ENCODE measurements at places on chromosomes 2 and 18.

GRCh38 chr18:62458346-62458745, 64.5 kb upstream of the ZCCHC2 start:
- no peak for DNase-seq

- DNase-seq, result no peak
Observed at GRCh38 chr18:23992089-23992940, 22.2 kb upstream of the TTC39C start.

DNA sequence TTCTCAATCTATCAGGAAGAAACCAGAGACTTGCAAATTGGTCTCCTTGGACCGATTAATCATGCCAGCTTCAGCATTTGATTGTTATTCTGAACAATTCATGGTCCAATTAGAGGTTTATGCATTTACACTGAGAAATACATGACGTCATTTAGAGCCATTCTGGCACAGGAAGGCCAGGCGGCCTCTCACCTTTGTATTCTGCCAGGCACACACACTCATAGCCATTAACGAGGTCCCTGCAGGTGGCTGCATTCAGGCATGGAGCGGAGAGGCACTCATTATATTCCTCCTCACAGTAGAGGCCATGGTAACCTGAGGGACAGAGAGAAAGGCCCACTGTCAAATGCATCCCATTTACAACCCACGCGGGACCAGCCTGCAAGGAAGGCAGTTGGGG, 146.8 kb upstream of the PID1 start:
- DNase-seq, result no peak

- no peak for DNase-seq
Observed at GRCh38 chr2:168198476-168199207, 48.8 kb downstream of the STK39 start.

DNA sequence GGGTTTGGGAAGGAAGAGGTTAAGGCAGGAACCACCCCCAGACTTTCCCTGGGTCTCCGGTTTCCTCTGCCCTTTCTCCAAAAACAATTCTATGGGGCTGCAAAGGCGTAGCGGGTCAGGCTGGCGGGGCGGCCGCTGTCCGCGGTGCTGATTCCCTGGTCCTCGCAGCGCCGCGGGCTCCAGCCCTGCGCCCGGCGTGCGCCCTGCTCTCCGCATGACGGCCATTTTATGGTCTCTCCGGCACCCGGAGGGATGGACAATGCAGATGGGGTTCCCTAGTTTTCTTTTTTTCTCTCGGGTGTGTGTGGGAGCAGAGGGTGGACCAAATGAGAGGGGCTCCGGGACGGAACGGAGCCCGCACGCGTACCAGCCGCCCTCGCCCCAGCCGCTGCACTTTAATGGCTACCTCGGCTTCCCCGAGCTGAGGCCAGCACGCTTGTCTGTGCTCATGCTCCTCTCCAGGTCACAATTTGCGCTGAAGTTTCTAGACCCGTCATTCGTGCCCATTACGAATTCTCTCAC, 1.6 kb downstream of the ST8SIA3 start:
- peak; percentile 4 for DNase-seq

DNA sequence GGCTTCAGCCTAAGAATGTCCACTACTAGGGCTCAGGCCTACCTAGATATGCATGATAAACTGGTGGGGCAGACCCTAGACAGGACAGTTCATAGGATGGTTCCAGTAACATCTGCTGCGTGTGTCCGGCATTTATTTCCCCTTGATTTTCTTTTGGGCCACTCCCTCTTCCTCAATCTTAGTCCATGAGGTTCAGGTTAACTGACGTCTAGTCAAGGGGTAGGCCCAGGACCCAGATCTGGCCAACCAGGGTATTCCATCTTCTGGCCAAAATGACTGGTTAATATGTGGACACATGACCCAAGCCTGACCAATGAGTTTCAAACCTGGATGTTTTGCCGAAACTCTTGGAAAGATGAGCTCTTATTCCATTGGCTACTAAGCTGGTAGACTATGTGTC, 15.2 kb downstream of the TMEM247 start:
- DNase-seq, result no peak

DNA sequence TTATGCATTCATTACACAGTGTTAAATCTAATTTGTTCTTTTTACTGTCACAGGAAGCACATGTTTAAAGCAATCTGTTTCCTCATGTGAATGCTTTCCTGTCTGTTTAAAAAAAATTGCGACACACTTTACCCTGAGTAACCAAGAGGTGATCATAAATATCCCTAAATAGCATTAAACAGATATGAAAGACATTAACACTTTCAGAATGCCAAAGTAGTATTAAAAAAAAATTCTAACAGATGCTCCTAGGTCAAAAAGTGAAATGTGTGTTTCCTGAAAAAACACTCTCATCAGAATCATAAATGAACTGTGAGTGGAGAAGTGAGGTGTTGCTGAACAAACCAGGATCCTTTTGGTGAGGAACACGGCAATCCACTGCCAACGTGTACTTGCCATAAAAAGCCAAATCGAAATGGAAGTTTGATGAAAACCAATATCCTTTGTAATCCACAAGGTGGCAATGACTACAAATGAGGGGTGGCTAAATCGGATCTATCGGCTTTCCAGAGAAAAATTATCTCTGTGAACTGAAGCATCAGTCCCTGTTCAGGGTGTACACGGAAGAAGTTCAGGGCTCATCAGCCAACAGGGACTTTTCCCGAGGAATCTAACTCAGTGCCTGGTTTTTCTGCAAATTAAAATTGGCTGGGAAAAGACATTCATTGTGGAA, 248.9 kb downstream of the TCF4 start:
- peak; percentile 74 for DNase-seq

DNA sequence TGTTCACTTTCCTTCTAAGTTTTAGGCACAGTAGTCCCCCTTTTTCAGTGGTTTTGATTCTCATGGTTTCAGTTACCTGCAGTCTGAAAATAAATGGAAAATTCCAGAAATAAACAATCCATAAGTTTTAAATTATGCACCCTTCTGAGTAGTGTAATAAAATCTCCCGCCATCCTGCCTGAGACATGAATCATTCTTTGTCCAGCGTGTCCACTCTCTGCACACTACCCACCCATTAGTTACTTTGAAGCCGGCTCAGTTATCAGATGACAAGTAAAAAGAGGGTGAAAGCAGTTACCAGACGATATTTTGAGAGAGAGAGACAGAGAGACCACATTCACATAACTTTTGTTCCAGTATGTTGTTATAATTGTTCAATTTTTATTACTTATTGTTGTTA, 400.5 kb downstream of the TMX3 start:
- no peak for DNase-seq

DNA sequence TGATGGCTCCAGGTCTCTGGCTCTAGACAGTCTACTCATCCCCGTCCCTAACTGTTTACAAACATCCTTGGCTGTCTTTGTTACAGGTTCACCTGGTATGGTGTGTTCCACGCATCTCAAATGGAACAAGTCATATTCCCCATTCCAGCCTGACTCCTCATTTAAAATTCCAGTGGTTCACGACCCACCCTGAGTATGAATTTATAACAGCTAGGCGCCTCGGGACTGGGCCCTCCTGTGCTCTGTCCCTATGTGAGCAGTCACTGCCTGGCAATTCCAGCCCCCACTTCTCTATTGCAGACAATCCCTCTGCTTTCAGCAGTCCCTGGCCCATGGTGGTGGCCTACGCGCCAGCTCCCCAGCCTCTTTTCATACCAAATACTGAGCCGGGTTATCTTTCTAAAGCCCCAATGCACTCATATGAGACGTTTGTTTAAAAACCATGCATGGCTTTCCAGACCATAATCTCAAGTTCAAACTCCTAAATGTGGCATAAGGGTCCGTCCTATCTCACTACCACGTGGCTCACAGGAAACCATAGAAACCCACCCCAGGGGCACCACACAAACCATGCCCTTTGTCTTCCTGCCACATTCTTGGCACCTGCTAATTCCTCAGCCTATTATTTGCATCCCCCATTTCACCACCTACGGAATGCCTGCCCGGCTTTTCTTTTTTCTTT, 1.6 kb downstream of the SERPINB8 start:
- peak; percentile 61 for DNase-seq

DNA sequence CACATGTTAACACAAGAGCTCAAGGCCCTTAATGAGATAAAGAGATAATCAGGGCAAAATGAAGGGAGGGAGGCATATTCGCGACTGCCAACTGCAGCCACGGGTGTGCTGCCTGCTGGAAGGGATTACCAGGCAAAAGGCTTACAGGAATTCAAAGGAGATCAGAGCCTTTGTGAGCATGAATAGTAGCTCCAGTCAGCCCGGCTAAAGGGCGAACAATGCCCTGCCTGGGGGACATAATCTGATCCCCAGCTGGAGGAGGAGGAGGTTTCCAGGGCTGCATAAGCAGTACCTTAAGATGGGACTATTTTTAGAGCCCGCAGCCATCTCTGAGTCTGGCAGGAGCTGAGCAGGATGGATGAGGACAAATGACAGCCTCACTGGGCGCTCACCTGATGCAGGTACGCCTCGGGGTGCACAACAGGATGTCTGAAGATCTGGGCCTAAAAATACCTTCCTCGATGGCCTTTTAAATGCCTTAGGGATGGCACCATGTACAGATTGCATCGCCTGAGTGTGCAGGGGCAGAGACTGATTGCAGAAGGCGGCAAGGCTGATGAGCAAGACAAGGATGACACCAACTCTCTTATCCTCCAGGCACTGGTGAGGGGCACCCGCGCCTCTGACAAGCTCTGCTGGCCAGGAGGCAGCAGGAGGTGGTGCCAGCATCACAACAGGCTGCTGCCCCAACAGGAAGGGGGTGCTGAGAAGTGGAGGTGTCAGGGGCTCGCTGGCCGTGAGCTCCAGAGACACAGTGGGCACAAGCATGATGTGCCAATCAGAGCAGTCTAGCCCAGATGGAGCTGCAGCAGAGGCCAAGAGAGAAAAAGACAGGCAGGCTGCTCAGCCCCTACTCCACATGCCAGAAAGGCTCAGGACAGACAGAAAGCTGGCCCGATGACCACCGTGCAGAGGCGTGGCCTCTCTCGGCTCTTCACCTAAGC, 111.4 kb downstream of the EIPR1 start:
- no peak for DNase-seq

- no peak for DNase-seq
Observed at GRCh38 chr2:179837408-179837807, 24.0 kb downstream of the ZNF385B start.

- no peak for DNase-seq
Observed at GRCh38 chr2:180991820-180992219, 11.4 kb downstream of the UBE2E3 start.

GRCh38 chr2:173291412-173291811, 63.3 kb upstream of the CDCA7 start:
- DNase-seq, result no peak

DNA sequence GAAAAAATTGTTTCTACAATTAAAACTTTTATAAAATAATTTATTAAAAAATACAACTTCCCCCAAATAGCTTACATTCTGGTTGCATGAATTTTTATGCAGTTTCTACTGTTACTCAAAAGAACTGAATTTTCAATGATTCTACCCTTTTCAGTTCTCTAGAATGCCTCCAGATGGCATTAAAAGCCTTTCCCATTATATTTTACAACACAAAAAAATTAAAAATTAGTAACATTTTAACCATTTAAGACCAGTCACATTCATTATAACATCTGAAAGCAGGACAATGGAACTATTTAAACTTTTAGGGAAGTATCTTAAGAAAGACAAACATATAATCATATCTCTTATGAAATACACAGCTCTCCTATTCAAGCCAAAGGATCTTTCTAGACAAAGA, 236.0 kb upstream of the REV1 start:
- peak; percentile 25 for DNase-seq

- peak; percentile 8 for DNase-seq
Observed at GRCh38 chr2:62858231-62858832, 152.8 kb downstream of the EHBP1 start.

- DNase-seq, result no peak
Observed at GRCh38 chr2:135132314-135132713, 80.2 kb downstream of the RAB3GAP1 start.

- no peak for DNase-seq
Observed at GRCh38 chr2:237423891-237424290, 9.9 kb upstream of the COL6A3 start.

DNA sequence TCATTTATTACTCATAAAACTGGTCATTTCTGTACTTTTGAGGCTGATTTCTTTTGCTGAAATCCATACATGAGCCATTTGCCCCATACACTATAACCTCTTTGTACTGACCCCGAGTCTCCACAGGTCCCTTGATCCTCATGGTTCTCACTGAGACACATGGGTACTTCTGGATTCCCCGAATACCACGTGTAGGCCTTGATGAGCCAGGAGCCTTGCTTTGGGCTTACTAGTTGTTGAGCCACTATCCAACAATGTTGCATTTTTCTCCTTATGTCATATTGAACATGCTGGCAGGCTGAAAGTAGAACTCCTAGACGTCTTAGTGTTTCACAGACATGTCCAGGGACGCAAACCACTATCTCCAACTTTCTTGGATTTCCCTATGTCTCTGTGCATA, 2.4 kb upstream of the FBXO11 start:
- DNase-seq, result no peak

- no peak for DNase-seq
Observed at GRCh38 chr2:173580351-173580750, 225.7 kb downstream of the CDCA7 start.

DNA sequence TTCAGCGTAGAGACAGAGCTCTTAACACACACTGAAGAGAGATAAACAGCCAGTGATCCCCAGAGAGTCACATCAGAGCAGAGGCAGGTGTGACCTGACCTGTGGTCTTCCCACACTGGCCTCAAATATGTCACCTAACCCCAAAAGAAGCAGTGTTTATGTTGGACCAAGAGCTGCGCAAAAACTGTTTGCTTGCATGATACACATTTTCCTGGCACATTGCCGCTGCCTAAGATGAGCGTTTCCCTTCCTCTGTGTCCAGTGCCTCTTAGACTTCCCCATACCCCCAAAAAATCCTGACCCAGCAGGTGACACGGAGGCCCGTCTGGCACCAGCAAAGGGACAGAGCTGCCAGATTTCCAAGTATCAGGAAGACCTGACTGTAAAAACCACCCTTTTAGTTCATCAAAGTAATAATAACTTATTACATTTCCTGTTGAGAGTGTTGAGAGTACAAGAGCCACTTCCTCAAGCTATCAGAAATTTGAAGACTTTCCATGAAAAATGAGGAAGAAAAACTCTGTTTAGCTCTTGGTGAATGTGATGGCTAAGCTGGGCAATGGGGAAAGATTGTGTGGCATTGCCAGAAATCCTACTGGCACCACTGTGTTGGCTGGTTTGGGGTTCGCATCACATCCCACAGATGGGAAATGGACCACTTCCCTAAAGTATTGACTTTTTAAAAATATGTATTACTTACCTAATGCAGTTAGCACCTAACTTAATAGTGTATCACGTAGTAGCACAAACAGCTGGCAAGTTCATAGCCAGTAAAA, 6.7 kb downstream of the TNFRSF11A start:
- DNase-seq, result no peak

GRCh38 chr2:21289989-21290388, 166.2 kb downstream of the TDRD15 start:
- no peak for DNase-seq

DNA sequence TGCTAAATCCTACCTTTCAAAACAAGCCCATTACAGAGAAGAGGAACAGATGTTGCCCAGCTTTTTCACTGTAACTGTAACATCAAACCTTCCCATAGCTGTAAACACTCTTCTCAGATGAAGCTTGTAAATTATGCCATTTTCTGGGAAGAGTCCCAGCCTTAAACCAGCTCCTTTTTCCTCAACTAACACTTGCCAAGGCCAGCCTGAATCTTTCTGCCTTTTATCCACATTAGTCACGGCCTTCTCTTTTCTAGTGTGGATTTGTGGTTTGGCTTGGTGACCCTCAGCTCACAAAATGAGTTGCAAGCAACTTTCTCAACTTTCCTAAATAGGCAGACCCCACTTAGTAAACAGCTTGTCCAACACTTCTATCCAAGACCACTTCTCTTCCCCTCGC, 90.2 kb downstream of the CABLES1 start:
- no peak for DNase-seq

GRCh38 chr2:14016289-14016955, 616.1 kb upstream of the LRATD1 start:
- DNase-seq, result no peak
